ENCODE measurements at places on chromosomes 5 and 9.

GRCh38 chr5:154708846-154709245 lies 46.3 kb upstream of the LARP1 start:
- DNase-seq: peak; percentile 54

DNA sequence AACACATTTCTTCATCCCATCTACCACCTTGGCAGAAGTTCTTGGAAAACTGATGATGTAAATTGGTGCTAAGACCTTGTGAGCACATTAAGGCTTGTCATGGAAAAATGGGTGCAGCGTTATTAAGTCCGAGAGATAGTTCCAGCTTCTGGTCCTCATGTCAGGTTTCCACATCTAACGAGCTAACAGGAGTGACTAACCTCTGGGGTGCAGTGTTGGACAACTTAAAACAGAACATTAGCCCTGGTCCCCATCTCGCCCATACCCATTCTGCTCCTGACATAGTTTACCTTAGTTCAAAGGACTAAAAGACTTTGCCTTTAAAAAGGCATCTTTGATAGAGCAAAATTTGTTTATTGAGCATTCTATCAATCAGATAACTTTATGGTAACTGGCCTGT lies 128.0 kb downstream of the SLC1A3 start:
- DNase-seq: no peak

GRCh38 chr5:10583663-10584572 lies 20.0 kb downstream of the ANKRD33B start:
- no peak for DNase-seq

- DNase-seq: no peak
These were observed 264.4 kb downstream of the SH3GL2 start for GRCh38 chr9:17843236-17843635.

DNA sequence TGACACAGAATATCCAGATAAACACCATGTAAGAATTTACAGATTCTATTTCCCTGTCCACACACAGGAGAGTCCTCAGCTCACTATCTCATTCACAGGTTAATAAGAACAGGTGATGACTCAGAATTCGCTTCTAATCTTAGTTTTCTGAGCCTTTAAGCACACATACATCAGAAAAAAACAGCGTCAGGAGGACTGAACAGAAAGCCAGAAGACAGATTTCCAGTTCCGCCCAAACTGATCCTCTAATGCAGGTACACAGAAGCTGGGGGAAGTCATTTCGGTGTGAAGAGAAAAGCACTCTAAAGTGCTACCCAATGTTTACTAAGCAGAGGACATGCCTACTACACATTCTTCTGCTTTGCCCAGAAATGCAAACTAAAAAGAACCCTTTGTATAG lies 1.6 kb downstream of the CEMIP2 start:
- DNase-seq: peak; percentile 34

- no peak for DNase-seq
These were observed 21.1 kb upstream of the LAMC3 start for GRCh38 chr9:130987738-130988399.

DNA sequence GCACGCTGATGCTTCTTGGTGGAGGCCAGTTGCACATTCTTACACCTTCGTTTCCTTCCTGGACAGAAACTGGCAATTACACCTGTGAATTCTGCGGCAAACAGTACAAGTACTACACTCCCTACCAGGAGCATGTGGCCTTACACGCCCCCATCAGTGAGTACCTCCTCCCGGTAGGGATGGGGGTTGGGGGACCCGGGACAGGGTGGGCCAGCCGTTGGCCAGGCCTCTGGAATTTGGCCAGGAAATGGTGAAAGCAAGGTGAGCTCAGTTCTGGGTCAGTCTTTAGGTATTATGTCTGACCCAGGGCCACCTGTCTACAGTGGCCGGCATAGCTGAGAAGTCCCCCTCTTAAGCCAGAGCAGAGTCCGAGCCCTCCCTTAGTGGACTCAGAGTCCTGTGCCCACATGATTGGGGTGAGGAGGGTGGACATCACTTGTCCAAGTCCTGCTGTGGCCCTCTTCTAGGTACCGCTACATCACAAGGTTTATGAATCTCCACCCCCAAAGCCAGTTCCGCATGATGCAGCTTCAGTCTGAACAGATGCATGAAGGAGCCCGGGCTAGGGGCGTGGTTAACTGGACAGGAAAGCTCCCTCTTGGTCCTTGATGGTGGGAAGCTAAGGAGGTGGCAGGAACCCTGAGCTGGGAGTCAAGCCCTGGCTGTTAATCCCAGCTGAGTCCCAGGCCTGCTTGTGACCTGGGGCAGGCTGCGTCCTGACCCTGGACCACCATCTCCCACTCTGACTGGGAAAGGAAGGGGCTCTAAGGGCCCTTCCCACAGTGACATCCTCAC lies 61.3 kb downstream of the AMBP start:
- no peak for DNase-seq

DNA sequence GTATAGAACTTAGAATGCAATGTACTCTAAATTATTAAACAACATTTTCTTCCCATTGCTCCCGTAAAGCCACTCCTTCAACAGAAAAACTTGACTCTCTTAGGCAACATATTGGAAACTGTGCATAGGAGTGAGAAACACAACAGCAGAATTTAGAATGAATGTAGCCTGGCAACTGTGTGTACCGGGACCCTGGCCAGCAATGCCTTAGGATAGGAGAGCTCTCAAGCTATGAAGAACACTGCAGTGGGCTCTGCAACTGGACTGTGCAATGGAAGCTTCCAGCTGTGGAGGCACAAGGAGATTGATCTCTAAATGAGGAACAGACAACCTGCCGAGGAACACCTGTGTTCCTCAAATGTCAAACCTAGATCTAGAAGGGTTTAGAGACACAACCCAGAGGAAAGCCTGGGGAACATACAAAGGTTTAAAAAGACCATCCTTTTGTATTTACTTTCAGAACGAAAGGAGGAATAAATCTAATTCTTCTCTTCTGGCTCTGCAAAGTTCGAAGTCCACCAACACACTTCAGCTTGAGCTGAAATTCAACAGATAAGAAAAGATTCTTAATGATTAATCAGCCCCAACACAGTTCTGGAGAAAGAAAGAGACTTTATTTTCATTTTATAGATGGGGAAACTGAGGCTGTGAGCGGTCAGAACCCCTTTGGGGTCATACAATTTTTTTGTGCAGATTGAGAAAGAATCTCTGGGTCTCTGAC lies 51.5 kb upstream of the ARL15 start:
- DNase-seq: no peak

GRCh38 chr9:21835121-21835520 lies 32.7 kb downstream of the MTAP start:
- DNase-seq: no peak

DNA sequence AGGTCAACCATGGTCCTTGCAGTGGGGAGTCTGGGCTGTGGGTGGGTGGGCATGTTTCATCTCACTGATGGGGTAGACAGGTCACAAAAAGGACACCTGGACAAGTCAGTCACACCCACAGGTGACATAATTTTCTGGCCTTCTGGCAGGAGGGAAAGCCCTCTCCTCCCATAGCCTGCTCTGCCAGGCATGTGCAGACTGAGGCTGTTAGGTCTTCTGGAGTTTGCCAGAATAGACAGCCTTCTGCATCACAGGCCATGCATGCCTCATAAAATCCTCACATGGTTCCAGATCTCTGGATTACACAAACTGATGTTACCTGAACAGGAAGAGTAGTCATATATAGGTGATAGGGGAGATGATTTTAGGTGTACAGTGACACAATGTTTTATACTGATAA lies 49.1 kb downstream of the ARHGAP26 start:
- DNase-seq: no peak

GRCh38 chr5:82446809-82447208 lies 168.7 kb upstream of the RPS23 start:
- DNase-seq: no peak

DNA sequence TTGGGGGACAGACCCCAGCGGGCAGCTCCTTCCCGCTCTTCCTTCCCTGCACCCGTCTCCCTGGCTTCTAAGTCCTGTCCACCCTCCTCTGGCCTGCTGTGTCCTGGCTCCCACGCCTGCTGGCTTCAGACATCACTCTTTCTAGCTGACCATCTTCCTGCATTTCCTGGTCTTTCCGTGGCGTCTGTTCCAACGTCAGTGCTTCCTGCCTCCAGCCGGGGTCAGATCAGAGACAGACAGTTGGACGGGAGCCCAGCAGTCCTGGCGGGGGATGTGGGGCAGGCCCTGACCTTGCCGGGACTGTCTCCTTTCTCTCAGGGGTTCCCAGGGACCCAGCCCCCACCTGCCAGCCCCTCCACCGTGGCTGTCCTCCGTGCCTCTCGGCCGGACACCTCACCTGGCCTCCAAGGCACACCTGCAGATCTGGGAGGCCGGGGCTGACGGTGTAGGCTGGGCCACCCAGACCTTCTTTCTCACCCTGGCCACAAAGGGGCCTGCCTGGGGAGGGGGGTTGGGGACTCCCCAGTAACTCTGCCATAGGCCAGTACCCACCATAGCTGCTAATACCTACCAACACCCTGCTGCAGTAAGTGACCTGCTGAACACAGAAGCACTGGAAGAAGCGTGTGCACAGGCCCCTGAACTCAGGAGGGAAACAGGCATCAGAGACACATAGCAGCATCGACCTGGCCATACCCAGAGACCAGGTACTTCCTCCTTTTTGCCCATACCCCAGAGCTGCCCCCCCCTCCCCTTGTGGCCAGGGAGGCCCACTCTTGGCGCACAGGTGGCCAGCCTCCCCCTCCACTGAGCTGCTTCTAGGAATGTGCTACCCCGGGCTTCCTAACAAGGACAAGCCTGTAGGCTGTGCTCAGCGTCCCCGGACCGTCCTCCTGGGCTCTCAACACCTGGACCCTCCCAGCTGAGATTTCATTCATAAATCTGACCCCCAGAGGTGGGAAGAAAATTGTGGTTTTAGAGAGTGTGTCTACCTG lies 5.1 kb downstream of the NRARP start:
- DNase-seq: no peak

DNA sequence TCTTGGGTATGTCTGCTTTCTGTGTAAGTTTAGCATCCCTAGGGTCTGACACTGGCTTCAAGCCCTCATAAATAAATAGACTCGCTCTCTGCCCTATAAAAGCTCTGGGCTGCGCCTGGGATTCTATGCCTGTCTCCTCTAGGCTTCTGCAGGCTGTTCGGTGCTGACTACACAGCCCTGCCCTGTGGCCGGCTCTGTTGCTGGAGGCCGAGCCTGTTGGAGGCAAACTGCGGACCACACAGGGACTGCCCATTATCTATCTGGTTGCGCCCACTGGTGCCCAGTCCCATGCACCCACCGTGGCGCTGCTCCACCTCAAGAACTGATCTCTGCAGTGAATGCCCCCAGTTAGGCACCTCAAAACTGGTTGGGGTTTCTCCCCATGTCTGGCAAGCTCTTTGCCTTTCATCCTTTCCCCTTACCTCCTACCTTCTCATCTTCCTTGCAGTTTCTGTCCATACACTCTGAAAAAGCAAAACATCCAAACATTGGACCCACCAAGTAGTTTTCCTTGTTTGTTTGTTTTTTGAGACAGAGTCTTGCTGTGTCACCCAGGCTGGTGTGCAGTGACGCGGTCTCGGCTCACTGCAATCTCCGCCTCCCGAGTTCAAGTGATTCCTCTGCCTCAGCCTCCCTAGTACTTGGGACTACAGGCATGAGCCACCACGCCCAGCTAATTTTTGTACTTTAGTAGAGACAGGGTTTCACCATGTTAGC lies 207.2 kb downstream of the ERCC6L2 start:
- DNase-seq: no peak

GRCh38 chr5:146015001-146015400 lies 78.6 kb downstream of the SH3RF2 start:
- DNase-seq: no peak

DNA sequence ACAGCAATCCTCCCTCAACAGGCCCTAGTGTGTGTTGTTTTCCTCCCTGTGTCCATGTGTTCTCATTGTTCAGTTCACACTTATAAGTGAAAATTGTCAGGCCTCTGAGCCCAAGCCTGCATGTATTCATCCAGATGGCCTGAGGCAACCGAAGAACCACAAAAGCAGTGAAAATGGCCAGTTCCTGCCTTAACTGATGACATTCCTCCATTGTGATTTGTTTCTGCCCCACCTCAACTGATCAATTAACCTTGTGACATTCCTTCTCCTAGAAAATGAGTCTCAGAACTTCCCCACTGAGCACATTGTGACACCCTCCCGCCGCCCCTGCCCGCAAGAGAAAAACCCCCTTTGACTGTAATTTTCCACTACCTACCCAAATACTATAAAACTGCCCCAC lies 17.4 kb upstream of the TRPC7 start:
- DNase-seq: no peak

DNA sequence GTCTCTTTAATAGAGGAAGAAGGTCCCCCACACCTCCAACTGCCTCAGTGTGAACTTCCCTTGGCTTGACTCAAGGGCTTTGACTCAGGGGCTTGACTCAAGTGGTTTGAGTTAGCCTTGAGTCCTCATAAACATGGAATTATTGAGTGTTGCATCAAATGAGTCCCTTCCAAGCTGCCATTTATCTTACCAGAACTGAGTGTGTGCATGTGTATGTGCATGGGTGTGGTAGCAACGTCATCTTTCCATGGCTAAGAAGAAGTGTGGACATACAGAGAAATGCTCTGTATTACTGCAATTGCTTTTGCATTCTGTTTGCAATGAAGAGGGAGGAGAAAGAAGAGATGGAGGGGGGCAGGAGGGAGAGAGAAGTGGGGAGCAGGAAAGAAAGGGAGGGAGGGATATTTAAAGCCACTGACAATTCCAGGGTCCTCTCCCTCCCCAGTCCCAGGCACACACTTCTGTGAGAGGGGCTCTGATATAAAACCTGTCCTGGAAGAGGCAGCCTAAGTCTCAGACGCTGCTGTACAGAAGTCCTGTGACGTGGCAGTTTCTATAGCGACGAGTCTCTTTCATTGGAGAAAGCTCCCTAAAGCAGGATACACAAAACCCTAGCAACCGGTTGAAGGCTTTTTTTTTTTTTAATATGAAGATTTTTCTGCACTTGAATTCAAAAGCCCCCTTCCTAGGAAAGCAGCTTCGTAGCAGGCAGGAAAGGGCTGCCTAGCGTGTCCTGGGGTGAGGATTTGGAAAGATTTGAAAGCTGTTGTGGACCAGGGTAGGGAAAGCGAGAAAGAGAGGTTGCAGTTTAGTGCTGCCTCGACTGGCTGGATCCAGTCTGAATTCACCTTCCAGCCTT lies 93.3 kb upstream of the MAP1B start:
- no peak for DNase-seq

DNA sequence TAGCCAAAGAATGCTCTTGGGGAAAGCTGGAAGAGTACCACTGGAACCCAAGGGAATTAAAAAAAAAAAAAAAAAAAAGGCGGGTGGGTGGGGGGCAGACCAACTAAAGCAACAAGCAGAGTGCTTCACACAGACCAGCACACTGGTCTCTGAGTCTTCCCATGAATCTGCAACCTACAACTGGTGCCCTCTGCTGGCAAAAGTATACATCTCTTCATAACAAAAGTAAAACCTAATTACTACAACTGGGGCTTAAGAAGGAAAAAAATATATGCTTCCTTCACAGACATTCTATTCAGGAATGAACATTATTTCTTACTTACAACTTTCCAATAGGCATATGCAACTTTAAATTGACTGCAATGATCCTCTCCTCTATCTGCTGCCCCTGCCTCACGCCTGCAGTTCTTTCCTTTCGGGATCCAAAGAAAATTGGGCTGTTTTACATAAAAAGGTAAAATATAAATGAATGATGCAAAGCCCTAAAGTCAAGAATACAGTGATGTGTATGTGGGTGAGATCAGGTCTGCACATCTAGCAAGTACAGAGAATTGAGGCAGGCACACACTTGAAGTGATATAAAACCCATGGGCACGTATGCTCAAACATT lies 7.2 kb upstream of the KLHL3 start:
- DNase-seq: peak; percentile 78

- DNase-seq: no peak
These were observed 36.9 kb downstream of the C5orf15 start for GRCh38 chr5:133931546-133931945.

GRCh38 chr9:124599121-124599795 lies 92.1 kb upstream of the NR5A1 start:
- no peak for DNase-seq
